Effector memory CD4-positive, alpha-beta T cell (primary cell): ENCODE measurements at places on chromosomes 3 and 15.

DNA sequence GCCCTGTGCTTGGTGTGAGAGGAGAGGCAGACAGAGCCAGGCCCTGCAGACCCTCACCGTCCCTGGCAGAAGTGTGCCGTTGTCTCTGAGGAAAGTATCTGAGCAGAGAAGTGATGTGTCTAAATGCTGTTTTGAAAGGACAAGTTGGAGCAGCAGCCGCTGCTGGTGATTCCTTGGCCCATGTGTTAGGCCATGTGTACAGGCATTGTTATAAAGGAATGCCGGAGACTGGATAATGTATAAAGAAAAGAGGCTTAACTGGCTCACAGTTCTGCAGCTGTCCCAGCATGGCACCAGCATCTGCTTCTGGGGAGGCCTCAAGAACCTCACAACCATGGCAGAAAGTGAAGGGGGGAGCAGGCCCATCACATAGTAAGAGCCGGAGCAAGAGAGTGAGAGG is 334.6 kb upstream of the ATP10A start:
- H3K4me1 ChIP-seq, result no peaks in the 10 kb centered on the region
- no peak overlapping the region for H3K27ac ChIP-seq
- H3K4me3 ChIP-seq, result no peak overlapping the region
- no peaks in the 10 kb centered on the region for H3K27me3 ChIP-seq

DNA sequence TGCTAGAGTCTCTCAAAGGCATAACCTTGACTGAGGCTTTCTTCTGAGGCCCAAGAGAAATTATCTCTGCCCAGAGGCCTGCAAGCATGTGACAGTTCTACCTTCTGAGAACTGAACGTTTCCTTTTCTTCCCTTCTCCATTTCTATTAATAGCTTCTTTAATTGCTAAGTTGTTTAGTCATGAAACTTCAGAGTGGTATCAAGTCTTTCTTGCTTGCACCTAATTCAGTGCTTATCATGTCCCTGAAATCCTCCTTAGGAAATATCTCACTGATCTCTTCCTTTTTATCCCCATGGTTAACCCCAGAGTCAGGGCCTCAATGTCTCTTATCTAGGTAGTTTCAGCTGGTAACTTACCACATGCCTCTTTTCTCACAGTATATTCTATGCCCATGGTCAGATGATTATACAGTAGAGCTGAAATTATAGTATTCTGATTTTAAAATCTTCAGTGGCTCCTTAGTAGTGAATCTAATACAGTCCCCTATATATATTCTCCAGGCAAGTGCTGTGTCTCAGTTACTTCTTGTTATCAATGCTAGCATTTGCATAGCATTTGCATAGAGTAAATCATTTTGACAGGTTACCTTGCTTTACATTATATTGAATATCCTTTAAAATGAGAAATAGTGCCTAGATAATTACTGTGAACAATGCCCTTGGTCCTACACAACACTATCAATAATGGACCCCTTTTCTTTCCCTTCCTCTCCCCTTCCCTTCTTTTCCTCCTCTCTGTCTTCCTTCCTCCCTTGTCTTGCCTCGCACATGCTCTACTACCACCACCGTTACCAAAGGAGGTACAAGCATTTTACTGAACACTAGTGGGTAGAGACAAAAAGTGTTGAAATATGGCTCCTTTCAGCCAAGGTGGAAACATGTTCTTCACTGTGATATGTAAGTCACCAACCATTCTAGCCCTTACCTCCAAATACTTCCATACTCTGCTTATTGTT is 33.0 kb downstream of the KBTBD8 start:
- H3K27me3 ChIP-seq, result no peaks in the 10 kb centered on the region
- no peak overlapping the region for H3K27ac ChIP-seq
- H3K4me1 ChIP-seq, result no peaks in the 10 kb centered on the region
- no peak overlapping the region for H3K4me3 ChIP-seq

- H3K27me3 ChIP-seq, result no peaks in the 10 kb centered on the region
- DNase-seq, result no peak
- H3K36me3 ChIP-seq, result no peaks in the 10 kb centered on the region
- H3K4me3 ChIP-seq, result no peak overlapping the region
Observed at GRCh38 chr3:106305882-106306435, 437.1 kb upstream of the CBLB start.

DNA sequence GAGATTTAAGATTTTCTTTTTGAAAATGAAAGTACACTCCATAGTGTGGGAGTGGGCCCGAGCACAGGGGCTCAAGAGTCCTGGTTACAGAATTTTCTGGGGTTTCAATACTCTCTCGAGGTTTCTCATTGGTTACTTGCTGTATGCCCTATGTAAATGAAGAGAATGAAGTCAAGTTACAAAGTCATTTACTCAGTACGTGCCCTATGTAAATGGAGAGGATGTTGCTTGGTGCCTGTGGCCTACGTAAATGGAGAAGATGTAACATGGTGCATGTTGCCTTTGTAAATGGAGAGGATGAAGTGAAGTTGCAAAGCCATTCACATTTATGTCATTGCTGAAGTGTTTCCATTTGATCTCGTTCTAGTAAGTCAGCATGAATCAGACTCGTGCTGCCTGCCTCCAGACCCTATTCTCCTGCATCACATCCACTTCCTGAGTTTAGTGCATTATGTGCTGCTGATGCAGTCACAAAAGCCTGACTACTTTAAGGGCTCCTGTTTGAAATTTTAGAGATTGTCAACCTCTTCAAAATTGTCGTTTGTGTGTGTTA is 302.0 kb downstream of the ZBBX start:
- H3K27ac ChIP-seq, result no peak overlapping the region
- no peaks in the 10 kb centered on the region for H3K27me3 ChIP-seq
- DNase-seq, result no peak
- H3K4me3 ChIP-seq, result no peak overlapping the region
- no peaks in the 10 kb centered on the region for H3K36me3 ChIP-seq

GRCh38 chr3:58049143-58049785 is 41.0 kb downstream of the FLNB start:
- no peak for DNase-seq
- H3K27ac ChIP-seq, result no peak overlapping the region
- no peaks in the 10 kb centered on the region for H3K4me1 ChIP-seq
- H3K4me3 ChIP-seq, result no peak overlapping the region

GRCh38 chr3:123920383-123920782 is 36.3 kb upstream of the MYLK start:
- H3K27ac ChIP-seq, result no peak overlapping the region
- no peak for DNase-seq
- no peaks in the 10 kb centered on the region for H3K27me3 ChIP-seq
- peaks cover 11% of the 10 kb centered on the region for H3K36me3 ChIP-seq
